Bronchial epithelial cell (primary cell): ENCODE measurements at places on chromosomes 2 and 18. TPM values are rescaled to one million over a fixed set of nuclear protein-coding genes. Genes with fewer than 3 reads are reported as not detected.

DNA sequence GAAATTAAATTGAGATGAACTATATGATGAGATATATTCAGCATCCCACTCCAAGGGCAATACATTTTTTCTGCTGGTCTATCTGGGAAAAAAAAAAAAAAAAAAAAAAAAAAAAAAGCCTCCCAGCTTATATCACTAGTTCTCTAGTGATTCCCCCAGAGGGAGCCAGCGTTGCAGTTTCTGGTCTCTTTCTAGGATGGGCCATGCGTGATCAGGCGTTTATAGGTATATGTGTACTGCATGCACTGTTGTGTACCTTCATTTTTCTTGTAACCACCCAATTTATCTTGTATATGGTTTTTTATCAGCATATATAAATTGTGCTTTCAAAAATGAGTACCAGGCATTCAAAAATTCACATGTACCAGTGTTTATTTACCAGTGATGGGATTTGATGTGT, 35.1 kb downstream of the DCDC2C start:
- DNase-seq, result no peak

GRCh38 chr2:99852956-99853355, 289.4 kb downstream of the AFF3 start:
- DNase-seq, result no peak

- no peak for DNase-seq
These were observed 1009.4 kb upstream of the CELF4 start for GRCh38 chr18:38575023-38575422.

GRCh38 chr2:157793053-157793612, 83.0 kb downstream of the ACVR1 start:
- no peak for DNase-seq

- DNase-seq, result no peak
These were observed 774 bp downstream of the IER3IP1 start for GRCh38 chr18:47175283-47175897.

DNA sequence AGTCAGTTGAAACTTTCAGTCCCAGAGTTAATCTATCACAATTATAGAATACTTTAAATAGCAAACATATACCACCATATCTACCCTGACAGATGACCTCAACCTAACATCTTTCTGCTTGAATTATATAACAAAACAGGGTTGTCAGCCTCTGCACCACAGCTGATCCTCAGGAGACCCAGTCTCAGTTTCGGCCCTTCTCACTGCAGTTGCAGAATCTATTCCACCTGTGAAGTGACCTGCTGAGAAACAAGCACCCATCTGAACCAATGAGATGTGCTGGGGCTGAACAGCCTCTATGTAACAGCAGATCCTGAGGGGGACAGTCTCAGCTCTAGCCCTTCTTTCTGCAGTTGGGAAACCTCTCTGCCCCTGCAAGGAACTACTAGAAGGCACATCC, 567.6 kb downstream of the KCNJ3 start:
- no peak for DNase-seq

- peak; percentile 73 for DNase-seq
These were observed 648.0 kb downstream of the SLC4A3 start for GRCh38 chr2:220275454-220275853.

- no peak for DNase-seq
These were observed 32.1 kb downstream of the GRHL1 start for GRCh38 chr2:9983401-9984216.

- no peak for DNase-seq
These were observed 76.5 kb upstream of the RAB6C start for GRCh38 chr2:129902731-129903585.

GRCh38 chr2:132670496-132671150, 618 bp upstream of the LYPD1 start:
- DNase-seq, result no peak

DNA sequence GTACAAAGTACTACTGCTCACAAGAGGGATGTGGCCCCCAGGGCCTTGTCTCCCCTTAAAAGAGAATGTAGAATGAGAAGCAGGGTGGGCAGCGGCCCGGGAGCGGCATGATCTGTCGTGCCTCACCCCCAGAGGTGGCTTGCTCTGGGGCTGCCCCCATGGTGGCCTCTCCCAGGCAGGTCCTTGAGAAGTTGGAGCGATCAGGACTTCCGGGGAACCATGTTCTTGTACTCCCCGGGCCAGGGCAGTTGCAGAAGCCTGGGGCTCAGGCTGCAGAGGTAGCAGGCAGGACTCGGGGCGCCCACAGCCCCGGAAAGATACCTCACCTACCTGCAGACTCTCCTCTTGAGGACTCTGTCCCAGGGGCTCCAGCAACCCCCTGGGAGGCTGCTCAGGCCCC, 62.6 kb downstream of the CYP26B1 start:
- no peak for DNase-seq

DNA sequence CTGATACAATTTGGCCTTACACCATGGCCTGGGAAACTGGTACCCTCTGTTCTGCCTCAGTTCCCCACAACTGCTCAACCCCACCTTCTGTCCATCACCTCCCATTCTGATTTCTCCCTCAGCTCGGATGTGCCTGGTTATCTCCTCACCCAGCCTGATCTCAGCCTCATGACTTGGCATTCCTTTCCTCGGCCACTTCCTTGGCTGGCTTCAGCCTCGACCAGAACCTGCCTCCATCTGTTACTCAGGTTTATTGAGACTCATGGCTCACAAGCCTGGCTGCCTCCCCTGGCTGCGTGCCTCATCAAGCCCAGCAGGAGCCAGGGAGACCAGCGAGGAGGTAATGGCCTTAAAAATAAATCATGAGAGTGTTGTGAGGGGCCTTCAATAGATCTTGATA, 356.2 kb upstream of the SPRED2 start:
- DNase-seq, result no peak

DNA sequence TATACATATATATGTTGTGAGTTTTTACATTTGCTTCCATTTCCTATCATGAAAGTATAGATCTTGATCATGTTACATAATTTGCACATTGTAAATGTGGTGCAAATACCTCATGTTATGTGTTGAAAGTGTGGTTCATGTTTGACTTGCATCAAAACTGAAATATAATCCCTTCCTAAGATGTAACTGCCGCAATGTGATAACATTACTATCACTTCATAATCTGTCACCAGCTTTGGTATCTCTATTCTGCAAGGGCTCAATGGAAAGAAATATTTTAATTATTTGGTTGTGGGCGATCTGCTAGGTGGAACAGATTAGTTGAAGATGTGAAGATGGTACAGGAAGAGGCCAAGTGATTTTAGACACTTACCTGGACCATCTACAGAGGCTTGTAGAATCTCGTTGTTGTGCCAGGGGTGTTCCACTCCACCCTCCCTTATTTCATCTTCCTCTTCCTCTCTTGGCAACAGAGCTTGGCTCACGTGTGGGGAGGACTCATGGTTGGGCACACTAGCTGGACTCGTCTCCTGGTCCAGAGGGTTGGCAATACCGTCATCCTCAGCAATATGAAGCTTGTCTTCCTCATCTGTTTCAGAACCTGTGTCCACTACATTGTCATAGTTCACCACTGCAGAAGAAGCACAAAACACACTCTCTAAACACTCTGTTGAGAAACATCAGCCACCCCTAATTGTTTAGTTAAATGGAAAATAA, 90.4 kb downstream of the ZEB2 start:
- DNase-seq, result no peak

DNA sequence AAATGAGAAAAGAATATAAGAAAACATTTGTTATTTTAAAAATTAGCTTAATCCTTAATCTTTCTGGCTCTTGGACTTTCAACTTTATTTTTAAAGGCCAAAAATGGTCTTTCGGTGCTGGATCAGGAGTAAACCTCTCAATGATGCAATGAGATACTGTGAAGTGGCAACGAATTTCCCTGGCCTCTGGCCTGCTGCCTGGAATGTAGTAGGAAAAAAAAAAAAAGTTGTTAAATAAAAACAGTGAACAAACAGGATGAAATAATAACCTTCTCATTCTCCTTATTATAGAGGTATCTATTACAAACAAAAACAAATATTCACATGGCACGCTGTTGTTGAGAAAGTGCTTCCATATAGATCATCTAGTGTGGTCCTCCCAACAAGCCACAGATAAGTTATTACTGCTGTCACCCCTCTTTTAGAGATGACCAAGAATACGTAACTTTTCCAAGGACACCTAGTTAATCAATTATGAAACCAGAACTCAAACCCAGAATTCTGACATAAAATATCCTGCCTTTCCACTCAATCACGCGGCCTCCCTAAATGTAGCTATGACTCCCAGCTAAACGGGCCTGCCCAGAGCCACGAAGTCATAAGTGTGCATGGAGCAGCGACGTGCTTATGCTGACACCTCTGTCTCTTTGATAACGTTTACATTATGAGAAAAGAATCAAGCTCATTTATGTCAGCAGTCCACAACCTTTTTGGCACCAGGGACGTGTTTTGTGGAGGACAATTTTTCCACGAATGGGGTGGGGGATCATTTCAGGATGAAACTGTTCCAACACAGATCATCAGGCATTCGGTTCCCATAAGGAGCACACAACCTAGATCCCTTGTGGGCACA, 170.9 kb downstream of the BCL2 start:
- peak; percentile 28 for DNase-seq

DNA sequence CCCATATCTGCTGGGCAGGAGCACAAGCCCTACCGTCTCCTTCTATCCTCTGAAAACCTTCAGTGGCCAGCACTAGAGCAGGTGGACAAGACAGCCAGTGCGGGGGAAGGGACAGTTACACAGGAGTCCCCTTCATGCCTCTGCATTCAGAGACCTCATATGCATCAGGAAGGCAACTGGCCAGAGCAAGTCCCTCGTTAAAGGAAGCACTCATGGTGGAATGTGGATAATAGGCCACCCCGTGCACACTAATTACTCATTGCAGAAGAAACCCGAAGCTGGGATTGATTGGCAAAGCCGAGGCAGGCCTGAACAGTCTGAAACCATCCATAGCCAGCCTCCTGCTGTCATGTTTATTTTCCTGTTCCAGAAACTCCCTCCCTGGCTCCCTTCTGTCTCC, 11.2 kb downstream of the KIAA2012 start:
- peak; percentile 24 for DNase-seq

DNA sequence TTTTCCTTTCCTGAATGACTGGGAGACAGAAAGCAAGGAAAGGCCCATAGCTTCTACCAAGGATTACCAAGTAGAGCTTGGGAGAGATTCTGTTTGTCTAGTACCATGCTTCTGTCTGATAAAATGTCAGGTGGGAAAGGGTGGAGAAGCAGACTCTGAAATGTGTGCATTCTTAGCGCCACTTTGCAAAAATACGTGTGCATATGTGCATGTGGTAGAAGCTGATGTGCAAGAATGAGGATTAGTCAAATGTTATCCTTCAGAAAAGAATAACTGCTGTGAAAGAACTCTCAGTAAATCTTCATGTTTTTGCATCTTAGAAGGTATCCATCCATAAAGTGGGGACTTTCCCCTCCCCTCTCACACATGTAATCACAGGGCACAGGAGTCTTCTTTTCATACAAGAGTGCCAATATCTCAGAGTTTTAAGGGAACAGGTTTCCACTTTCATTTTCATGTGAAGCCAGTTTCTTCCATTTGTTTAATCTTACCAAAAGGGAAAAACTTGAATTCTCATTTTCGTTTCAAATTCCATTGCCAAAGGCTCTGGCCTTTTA, 15.4 kb upstream of the DGKD start:
- no peak for DNase-seq

DNA sequence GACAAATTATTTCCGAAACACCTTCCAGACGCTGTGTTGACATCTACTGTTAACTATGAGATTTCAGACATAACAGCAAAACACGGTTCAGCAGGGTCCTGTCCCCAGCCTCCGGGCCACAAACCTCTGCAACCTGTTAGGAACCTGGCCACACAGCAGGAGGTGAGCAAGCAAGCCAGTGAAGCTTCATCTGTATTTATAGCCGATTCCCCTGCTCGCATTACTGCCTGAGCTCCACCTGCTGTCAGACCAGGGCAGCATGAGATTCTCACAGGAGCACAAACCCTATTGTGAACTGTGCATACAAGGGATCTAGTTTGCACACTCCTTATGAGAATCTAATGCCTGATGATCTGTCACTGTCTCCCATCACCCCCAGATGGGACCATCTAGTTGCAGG, 31.1 kb downstream of the NDUFA10 start:
- DNase-seq, result no peak

GRCh38 chr2:112829101-112829960, 7.2 kb downstream of the IL1B start:
- no peak for DNase-seq

DNA sequence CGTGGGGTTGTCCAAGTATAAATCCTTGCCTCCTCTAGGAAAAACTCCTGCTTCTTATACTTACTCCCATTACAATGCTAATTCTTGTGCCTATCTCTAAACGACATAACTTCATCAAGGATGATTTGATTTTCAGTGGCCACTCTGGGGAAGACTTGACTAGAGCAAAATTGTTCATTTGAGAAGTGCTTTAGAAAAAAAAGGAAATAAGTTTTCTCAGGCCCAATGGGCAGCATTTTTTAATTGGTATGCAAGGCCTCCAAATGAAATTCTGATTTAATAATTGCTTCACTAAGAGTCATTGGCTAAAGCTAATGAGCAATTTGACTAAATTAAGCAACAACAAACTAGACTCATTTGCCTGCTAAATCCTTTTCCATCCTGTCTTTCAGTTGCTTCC, 496.1 kb downstream of the TSN start:
- no peak for DNase-seq

GRCh38 chr18:64270608-64271007, 121.7 kb upstream of the LINC00305 start:
- DNase-seq, result no peak

DNA sequence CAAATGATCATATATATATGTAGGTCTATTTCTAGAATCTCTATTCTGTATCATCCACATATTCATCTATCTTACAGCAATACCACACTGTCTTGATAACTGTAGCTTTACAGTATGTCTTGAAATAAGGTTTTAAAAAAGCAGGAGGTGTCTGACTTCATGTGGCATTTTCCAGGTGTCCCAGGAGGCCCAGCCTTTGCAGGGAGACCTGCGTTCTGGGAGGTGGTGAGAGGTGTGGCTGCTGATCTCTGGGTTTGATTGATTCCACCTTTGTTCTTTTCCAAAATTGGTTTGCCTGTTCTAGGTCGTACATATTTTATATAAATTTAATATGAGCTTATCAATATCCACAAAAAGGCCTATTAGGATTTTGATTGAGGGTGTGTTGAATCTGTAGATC, 26.6 kb downstream of the DPYSL5 start:
- DNase-seq, result no peak

CREB1 gene
- total RNA-seq, result 28.3 and 36.9 TPM in 2 replicates

DCDC2C gene
- not detected in 2 replicates for total RNA-seq

IL36B gene
- 0.13 TPM in 1 of 2 replicates, not detected in the other for total RNA-seq

NT5C1B gene
- total RNA-seq, result not detected in 2 replicates

AQP4 gene
- total RNA-seq, result under 0.01 TPM in 1 of 2 replicates, not detected in the other

C2orf92 gene
- 0.26 and 0.51 TPM in 2 replicates for total RNA-seq

MROH2A gene
- not detected in 2 replicates for total RNA-seq

FOXI3 gene
- under 0.01 TPM in 1 of 2 replicates, not detected in the other for total RNA-seq

CYTIP gene
- total RNA-seq, result not detected in 2 replicates

MOB4 gene
- 15.0 and 22.1 TPM in 2 replicates for total RNA-seq

COL3A1 gene
- total RNA-seq, result 1.4 and 43.4 TPM in 2 replicates

HOXD1 gene
- total RNA-seq, result not detected in 2 replicates

GAD1 gene
- 1.3 and 1.7 TPM in 2 replicates for total RNA-seq
